Daoy (cell line): ENCODE measurements at places on chromosomes 7 and 10. TPM values are rescaled to one million over a fixed set of nuclear protein-coding genes. Genes with fewer than 3 reads are reported as not detected.

- DNase-seq = no peak
These were observed 1001.7 kb upstream of the KCND2 start for GRCh38 chr7:119271147-119271779.

DNA sequence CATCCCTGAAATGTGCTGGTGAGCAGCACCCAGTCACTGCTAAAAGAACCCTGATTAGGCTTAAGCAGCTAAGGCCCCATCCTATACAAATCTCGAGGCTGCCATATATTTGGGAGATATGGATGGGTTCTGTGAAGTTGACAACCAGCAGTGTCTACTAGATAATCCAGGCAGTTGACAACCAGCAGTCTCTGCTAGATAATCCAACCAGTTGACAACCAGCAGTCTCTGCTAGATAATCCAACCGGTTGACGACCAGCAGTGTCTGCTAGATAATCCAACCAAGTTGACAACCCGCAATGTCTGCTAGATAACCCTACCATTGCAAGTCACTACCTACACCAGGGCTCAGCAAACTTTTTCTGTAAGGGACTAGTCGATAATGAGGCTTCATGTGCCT, 58.3 kb upstream of the KDM7A start:
- no peak for DNase-seq

DNA sequence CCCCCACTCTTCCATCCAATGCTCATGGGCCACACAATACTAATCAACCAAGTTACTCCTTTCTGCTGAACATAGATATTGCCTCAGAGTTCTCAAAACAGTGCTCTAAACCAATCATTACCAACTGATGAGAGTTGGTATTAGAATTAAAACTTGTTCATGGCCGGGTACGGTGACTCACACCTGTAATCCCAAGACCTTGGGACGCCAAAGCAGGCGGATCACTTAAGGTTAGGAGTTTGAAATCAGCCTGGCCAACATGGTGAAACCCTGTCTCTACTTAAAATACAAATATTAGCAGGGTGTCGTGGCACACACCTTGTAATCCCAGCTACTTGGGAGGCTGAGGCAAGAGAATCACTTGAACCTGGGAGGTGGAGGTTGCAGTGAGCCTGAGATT, 8.2 kb downstream of the TM9SF3 start:
- no peak for DNase-seq

DNA sequence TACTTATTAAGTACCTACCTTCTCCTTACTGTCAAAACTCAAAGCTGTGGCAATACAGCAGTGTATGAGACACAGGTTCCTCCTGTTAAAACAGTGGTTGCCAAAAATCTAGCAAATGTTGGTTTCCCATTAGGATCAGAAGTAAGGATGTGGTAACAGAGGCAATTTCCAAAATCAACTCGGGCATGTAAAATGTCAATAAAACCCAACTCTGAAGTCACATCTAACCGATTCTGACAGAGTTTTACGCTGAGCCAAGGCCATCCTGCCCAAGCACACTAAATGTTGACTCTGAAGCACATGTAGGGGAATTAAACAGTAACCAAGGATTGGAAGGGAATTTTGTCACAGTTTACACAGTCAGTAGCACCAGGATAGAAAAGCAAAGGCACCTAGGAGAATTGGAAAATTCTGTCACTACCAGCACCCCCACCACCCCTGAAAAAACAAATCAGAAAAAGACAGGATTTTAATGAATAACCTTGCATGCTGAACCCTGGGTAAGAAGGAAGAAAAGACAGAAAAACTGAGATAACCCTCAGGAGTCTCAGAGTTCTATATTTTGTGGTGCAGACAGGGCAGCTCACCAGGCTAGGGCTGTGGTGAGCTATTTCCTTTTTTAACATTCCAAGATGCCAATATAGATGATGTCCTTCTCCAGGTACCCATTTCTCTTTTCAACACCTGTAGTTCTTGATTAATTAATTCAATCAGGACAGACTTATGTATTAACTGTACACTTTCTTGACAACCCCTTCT, 119.5 kb downstream of the DOCK4 start:
- peak; percentile 65 for DNase-seq

- DNase-seq = no peak
These were observed 61.3 kb downstream of the PRLHR start for GRCh38 chr10:118534136-118534535.

The OGDHL gene
- 1.5 and 3.4 TPM in 2 replicates for total RNA-seq

GRCh38 chr10:58593008-58593407, 80.3 kb downstream of the BICC1 start:
- no peak for DNase-seq

DNA sequence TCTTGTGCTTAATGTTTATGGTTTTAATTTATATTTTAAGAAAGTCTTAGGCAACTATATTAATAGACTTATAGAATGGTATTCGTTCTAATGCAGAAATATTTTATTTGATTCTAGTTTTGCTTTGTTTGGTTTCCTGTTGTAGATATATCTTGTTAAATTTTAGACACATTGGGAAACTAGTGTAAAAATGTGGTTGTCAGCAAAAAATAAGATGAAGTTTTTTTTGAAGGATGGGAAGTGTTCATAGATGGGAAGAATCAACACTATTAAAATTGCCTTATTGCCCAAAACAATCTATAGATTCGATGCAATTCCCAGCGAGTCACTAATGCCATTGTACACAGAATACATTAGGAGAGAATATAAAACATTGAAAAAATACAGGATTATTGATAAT, 278.9 kb downstream of the ZWINT start:
- no peak for DNase-seq

The ATG9B gene
- not detected in 2 replicates for total RNA-seq

- no peak for DNase-seq
These were observed 322.9 kb upstream of the AKR1E2 start for GRCh38 chr10:4503076-4503475.

GRCh38 chr10:115514895-115515294, 421.7 kb downstream of the ATRNL1 start:
- DNase-seq = no peak

DNA sequence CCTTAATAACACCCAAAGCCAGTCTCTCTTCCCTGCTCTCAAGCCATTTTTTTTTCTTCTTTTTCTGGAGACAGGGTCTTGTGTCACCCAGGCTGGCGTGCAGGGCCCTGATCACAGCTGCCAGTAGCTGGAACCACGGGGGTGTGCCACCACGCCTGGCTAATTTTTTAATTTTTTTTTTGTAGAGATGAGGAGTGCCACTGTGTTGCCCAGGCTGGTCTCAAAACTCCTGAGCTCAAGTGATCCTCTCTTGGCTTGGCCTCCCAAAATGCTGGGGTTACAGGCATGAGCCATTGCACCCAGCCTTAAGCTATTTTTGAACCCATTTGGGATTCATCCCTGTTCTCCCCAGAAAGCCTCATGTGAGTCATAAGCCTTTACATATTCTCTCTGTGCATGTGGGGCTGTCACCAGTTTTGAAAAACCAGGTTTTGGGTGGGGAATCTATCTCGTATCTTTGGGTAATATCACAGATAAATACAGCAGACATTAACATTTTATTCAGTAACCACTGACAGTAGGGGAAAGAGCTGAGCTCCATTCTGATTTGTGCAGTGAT, 15.5 kb downstream of the ZNF487 start:
- no peak for DNase-seq

The STEAP1B gene
- 20.2 and 31.4 TPM in 2 replicates for total RNA-seq

DNA sequence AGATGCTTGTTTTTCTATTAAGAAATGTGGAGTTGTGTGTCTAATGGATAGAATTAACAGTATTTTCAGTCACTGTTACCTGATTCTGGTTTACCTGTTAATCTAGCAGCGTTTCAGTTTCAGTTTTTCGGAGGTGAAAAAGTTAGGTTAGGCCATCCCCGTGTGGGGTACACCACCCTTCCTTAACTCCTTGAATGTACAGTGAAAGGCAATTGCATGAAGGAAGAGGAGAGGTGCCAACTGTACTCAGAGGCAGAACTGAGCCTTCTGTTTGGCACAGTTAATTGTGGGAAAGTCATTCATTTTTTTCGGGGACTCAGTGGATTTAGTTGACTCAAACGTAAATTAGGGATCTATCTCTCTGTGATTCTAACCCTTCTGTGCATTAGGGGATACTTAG, 35.5 kb downstream of the RPA3 start:
- DNase-seq = no peak

GRCh38 chr7:39073432-39073831, 95.7 kb downstream of the POU6F2 start:
- peak; percentile 33 for DNase-seq

GRCh38 chr7:39430909-39431641, 135.1 kb upstream of the YAE1 start:
- DNase-seq = no peak

The ARHGEF5 gene
- 1.5 and 2.0 TPM in 2 replicates for total RNA-seq

- DNase-seq = no peak
These were observed 67.9 kb upstream of the KCND2 start for GRCh38 chr7:120205101-120205500.

GRCh38 chr7:70317356-70317755, 719.1 kb downstream of the AUTS2 start:
- DNase-seq = no peak

GRCh38 chr10:125201108-125201524, 40.8 kb upstream of the CTBP2 start:
- DNase-seq = peak; percentile 62

DNA sequence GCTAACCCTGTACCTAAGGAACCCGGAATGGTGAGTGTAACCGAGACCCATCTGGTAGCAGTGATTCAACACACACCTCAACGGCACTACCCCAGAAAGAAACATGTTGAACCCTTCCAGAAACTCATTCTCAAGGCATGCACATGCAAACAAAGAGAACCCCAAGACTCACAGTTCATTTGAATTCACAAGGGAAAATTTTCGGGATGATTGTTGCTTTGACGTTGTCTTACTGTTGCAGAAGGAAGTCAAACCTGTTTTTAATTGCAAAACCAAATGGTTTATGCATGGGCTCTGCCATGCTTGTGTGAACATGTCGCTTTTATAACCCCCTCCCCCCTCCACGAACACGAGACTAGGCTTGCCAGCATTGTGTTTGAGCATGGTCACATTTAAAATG, 539.7 kb downstream of the GATA3 start:
- DNase-seq = no peak

- no peak for DNase-seq
These were observed 61.3 kb upstream of the TRIL start for GRCh38 chr7:29019387-29019786.

DNA sequence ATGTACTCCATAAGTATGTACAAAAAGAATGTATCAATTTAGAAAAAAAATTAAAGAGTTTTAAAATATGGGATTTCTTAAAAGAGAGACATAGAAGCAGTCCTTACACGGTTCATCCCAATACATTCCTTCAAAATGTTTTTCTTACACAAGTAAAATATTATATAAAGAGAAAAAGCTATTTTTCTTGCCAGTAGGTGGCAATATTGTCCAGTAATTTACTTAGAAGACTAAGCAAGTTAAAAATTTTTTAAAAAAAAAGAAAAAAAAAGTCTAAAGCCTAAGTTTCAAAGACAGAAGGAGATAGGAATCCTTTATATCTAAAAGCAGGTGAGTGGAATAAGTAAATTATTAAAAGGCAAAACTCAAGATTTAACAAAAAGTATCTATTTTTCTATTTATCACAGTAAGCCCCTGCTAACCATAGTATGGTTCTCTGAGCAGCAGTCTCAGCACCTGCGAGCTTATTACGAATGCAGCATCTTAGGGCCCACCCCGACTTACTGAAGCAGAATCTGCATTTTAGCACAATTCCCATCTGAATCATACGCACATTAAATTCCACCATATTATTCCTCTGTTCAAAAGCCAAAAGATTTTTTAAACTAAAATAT, 240.6 kb downstream of the DGKI start:
- DNase-seq = peak; percentile 10

DNA sequence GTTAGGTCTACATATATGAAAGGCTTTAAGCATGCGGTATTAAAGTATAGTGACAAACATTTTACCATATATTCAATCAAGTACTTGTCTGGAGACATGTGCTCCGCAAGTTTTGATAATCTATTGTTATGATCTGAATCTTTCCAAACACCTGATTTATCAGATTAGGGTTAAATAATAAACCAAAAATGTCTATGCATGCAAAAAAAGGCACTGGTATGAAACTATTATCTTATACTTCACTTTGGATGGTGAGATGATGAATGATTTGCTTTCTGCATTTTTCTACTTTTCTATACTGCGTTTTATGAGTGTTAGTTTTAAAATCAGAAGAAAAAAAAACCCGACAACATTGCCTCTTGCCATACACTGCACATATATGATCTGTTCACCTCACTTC, 37.8 kb upstream of the FAM133B start:
- DNase-seq = no peak

The CFAP69 gene
- total RNA-seq = 3.9 and 4.9 TPM in 2 replicates

The AKR1C4 gene
- total RNA-seq = not detected in 2 replicates

The CDCA7L gene
- total RNA-seq = 102 and 166 TPM in 2 replicates

- DNase-seq = no peak
These were observed 849.7 kb downstream of the CNTNAP2 start for GRCh38 chr7:146966274-146966673.

DNA sequence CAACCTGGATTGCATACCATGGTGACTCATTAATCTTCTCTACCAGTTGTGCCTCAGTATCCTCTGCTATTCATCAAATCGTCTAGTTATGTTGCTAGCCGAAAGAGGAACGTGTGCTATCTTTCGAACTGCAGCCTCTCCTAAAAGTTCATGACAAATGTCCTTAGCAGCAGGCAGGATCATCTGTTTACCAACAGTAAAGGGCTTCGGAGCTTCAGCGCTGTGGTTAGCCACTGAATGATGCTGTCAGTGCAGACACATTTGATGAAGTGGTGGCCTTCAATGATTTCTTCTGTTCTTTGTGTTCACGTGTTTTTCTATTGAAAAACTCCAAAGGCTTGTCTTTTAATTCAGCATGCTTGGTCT, 68.8 kb downstream of the CSTF2T start:
- no peak for DNase-seq

GRCh38 chr7:133530682-133531081, 277.8 kb downstream of the EXOC4 start:
- peak; percentile 62 for DNase-seq

DNA sequence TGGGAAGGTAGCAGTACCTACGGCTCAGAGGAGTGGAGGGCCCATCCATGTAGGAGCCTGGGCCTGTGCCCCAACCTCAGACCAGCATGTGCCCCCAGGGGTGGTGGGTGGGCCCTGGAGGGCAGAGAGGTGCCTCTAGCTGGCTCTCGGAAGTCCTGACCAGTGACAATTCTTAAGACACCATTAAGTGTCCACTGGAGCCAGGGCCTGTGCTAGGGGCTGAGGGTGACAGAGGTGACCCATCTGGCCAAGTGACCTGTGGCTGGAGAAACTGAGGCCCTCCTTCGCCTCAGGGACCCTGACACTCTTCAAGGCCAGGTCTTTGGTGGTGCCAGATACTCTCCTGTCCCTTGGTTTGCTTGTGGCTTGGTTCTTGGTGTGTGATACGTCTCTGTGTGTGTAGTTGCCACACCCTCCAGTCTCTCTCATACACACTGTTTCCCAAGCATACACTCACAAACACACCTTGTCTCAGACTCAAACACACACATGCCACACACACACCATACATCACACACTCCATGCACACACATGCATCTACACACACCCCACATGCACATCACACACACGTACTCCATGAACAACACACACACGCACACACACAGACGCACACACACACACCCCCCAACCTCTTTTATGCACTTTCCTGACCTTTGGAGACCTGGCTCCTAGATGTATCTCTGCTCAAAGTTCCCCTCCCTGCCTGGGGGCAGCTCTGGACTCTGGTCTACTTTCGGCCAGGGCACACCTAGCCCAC, 897 bp upstream of the RAMP3 start:
- no peak for DNase-seq
